ENCODE measurements at places on chromosomes 13 and 19. TPM values are rescaled to one million over a fixed set of nuclear protein-coding genes. Genes with fewer than 3 reads are reported as not detected.

KLK2 gene
- 0.44 TPM for total RNA-seq

DHDH gene
- not detected for total RNA-seq

COMP gene
- total RNA-seq = 6.2 TPM

KIRREL2 gene
- total RNA-seq = not detected

SIAH3 gene
- not detected for total RNA-seq

ZNF585A gene
- total RNA-seq = 6.2 TPM

MPND gene
- 9.7 TPM for total RNA-seq

FGF14 gene
- 3.6 TPM for total RNA-seq

TINCR gene
- total RNA-seq = 0.44 TPM

BICRA gene
- total RNA-seq = 5.1 TPM

Data from subcutaneous adipose tissue (tissue), 4 donors.